Cardiac muscle cell (in vitro differentiated cells and primary cell): ENCODE measurements at places on chromosomes 1 and 21.

DNA sequence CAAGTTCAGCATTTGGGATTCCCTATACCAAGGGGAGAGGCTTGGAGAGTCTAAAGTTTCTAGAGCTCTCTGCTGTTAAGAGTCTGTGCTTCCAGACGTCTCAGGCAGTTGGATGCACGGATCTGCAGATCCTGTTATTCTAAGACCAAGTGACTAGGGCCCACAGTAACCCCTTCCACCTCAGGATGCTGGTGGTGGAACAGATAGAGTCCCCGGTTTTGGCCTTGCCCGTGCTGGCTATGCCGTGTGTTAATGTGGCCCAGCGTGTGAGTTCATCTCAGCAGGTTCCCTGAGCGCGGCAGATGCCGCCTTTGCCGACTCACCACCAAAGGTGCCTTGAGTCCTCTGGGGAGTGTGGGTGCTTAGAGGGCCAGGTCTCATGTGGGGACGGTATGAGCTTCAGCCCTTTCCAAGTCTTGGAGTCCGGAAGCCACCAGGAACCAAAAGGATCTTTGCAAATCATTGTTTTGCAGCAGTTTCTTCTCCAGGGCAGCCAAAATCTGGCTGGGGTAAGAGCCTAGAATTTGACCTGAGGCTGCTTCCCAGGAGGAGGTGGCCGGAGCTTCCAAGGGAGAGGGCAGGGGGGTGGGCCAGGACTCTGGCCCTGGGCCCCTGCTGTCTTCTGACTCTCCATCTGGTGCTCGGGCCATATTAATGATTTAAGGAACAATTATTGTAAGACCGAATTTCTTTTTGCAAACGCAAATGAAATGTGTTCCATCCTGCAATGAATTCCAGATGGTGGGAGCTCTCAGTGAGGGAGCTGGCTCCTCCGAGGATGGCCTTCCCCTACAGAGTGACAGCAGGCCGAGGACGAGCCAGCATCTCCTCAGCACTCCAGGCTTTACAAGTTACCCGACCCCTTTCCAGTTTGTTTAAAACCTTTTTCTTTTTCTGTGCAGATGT, 205.7 kb downstream of the FOXD2 start:
- peak; percentile 41 for DNase-seq

DNA sequence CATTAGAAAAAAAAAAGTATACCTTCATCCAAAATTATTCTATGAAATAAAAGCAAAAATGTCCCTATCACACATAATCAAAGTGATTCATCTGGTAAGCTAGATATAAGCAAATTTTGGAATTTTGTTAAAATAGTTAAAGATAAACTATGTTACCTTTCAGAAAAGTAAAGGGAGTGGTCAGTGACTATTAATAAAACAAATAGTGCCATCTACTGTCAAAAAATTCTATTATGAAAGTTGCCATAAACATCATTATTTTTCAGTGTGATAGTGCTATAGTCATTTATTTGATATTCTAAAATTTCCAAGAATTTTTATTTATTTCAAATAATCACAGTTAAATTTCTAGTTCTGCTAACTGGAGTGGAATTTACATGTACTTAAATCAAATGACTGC, 803.7 kb downstream of the KCNT2 start:
- no peak for DNase-seq

GRCh38 chr1:182259968-182260367, 131.6 kb downstream of the GLUL start:
- DNase-seq = no peak

DNA sequence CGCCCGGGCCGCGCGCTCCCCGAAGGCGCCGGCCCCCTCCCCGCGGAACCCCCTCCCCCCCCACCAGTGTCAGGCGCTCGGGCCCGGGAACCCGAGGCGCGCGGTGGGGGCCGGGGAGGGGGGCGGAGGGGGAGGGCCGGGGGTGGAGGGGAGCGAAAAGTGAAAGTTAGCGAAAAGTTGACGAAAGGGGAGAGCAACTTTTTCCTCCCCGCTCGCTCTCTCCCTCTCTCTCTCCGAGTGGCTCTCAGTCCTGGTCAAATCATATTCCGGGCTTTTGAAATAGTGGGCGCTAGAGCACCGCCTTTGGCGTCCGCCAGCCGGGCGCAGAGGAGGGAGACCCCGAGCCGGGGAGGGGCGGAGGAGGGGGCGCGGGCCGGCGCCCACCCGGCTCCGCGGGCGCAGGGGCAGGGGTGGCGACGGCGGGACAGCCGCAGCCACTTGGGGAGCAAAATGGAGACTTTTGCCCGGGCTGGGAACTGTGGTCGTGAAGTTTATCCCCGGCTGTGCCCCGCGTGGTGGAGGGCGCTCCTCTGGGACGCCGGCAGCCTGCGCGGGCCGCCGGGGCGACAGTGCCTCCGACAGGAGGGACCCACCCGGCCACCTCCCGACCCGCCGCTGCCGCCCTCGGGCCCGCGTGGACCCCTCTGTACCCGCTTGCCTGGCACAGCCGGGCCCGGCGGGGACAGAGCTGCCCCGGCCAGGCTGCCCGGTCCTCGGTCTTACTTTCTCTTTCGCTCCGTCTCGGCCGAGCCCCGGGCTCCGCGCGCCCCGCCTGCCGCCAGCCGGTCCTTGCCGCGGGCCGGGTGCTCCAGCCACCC, 697 bp downstream of the PRDM16 start:
- peak; percentile 88 for DNase-seq

DNA sequence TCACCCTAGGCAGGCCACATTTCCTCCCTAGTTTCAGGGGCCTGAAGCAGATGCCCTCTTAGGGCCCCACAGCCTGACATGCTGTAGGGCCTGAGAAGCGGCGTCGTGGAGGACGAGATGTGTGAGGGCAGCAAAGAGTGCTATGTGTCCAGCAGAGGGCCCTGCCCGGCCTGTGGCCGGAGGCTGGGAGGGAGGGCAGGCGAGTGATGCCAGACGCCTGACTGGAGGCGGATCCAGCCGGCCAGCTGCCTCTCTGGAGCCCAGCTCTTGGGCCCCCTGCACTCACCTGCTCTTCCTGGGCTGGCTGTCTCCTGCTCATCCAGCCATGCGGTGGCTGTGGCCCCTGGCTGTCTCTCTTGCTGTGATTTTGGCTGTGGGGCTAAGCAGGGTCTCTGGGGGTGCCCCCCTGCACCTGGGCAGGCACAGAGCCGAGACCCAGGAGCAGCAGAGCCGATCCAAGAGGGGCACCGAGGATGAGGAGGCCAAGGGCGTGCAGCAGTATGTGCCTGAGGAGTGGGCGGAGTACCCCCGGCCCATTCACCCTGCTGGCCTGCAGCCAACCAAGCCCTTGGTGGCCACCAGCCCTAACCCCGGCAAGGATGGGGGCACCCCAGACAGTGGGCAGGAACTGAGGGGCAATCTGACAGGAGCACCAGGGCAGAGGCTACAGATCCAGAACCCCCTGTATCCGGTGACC, at the start of gene GPR37L1:
Gene GPR37L1, plus strand, starts transcription at position 279 of the 697 bp plus-strand sequence. Its CDS starts 47 bp downstream, at position 326.
- peak; percentile 90 for DNase-seq

GRCh38 chr1:96538111-96538641, 183.4 kb upstream of the PTBP2 start:
- DNase-seq = peak; percentile 50

GRCh38 chr1:161119092-161119903, 1.4 kb downstream of the NIT1 start:
- DNase-seq = peak; percentile 43

DNA sequence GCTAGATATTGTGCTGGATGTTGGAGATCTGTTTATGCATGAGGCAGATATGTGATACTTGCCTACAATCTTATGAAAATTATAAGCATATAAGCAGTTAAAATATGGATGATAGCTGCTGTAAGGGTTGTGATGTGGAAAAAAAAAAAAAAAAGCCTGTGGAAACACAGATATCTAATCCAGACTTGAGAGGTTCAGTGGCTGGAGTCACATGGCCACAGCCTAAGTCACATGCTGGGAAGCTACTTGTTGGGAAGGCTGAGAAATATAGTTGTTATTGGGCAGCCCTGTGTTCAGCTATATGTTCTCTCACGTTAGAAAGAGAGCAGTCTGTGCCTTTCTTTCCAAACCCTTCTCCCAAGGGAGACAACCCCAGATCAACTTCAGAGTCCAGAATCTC, 15.1 kb downstream of the RAVER2 start:
- DNase-seq = no peak

GRCh38 chr1:24507405-24507804, 4.8 kb downstream of the RCAN3 start:
- no peak for DNase-seq

GRCh38 chr1:63126104-63126503, 196.3 kb upstream of the FOXD3 start:
- DNase-seq = peak; percentile 17

- DNase-seq = no peak
Measured at GRCh38 chr1:8497210-8497819, 179.4 kb downstream of the SLC45A1 start.

GRCh38 chr21:32698971-32699693, 28.7 kb downstream of the SYNJ1 start:
- DNase-seq = peak; percentile 3

DNA sequence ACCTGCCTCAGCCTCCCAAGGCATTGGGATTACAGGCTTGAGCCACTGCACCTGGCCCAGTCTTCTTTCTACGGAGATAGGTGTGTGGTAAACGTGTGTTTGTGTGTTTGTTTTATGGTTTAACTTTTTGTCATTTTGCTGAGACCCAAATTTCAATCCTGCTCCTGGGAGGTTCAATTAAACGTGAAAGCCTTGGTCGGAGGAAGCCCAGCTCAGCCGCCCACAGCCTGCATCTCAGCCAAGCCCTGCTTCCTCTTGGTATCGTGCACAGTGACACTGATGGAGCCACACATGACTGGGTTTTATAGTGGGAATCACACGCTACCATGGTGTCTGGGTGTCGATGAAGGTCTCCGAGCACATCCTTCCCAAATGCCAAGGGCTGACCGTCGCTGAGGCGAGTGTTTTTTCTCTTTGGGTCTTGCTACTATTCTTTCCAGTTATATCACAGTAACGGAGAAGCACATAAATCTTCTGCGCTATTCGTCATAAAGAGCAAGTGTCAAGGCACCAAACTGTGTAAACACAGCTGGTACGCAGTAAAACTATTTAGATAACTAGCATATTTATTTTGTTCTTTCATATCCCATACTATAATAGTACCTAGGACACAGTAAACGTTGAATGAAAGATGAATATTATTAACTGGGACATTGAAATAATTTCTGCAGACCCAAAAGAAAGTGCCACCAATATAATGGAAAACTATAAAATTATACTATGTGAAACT, 39.3 kb downstream of the HLCS start:
- no peak for DNase-seq

- no peak for DNase-seq
Measured at GRCh38 chr1:40981691-40982448, 2.4 kb downstream of the CTPS1 start.

GRCh38 chr1:180256341-180257027, 26.4 kb downstream of the LHX4 start:
- DNase-seq = no peak

DNA sequence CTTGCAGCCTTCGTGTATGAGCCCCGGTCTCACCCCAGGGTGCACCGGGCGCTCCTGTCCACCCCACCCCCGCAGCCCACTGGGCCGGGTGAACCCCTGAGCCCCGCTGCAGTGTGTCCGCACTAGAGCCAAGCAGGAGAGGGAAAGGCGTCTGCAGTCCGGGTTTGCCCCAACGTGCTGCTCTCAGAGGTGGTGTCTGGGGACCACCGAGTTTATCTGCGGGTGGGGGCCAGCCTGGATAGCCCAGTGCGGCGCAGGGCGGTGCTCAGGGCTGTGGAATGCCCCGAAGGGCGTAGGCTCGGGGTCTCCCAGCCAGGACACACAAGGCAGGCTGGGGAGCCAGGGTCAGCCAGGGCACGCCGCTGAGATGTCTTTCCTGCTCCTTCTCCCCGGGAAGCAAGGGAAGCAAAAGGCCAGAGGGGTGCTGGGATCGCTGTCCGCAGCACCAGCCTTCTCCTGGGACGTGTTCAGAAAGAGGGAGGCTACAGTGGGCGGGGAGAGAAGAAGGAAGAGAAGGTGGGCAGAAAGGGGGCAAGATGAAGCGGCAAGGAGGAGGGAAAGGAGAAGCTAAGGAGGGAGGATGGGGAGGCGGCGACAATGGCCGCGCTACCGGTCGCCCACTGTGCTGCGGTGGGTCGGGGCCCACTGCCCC, 56.6 kb downstream of the MAB21L3 start:
- peak; percentile 55 for DNase-seq

DNA sequence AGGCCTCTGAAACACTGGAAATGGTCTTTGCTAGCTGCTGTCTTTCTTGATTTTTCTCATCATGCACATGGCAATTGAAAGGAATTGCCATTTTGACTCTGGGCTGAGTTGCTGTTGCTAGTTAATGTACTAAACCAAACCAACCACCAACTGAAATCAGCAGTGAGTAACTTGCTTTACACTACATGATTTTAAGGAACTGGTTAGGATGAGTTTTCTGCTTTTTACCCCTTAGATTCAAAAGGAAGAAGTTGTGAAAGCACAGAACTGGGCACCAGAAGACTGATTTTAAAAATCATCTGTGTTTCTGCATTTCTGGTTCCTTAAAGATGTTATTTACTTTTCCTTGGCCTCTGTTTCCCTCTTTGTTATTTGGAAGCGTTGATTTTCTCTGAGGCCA, 361.9 kb downstream of the HLX start:
- no peak for DNase-seq

DNA sequence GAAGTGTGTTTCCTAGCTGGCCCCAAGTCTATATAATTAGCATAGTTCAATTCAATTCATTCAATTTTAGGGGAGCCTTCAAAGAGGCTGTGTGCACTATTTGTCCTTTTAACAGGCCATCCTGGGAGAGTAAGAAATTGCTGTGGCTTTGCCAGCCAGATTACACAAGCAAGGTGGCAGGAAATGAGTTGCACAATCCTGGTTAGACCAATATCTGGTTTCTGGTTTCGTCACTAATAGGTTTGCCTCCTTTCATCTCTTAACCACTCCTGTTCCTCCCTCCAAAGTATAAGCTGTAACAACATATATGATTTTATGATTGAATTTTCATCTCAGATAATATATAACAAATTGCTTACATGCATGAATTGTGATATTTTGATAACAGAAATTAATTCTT, 84.1 kb upstream of the NEGR1 start:
- DNase-seq = no peak

GRCh38 chr1:177340601-177341067, 169.9 kb downstream of the BRINP2 start:
- DNase-seq = no peak

DNA sequence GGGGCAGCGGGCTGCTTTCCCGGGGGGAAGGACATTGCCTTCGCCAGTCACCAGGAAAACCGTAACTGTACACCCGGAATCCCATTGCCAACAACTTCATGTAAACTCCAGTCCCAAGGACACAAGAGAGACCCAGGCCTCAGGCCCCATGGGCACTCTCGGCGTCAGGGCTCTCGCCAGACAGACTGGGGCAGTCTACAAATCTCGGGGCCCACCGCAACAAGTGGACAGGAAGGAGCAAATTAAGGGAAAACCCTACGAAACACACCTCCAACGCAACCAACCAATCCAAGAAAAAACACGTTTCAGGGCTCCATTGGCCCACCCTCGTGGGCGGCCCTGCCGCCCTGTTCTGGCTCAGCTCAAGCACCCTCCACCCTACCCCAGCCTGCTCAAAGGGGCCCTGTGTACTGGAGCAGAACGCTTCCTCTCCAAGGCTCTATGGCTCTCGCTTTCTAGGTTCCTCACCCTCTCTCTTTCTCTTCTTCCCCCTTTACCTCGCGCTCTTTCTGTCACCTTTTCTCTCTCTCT, 4.6 kb upstream of the ZNF678 start:
- no peak for DNase-seq

- DNase-seq = no peak
Measured at GRCh38 chr1:183313063-183313462, 105.1 kb downstream of the NMNAT2 start.
